Neural crest cell (in vitro differentiated cells): ENCODE measurements at places on chromosomes 5 and 9. TPM values are rescaled to one million over a fixed set of nuclear protein-coding genes. Genes with fewer than 3 reads are reported as not detected.

DNA sequence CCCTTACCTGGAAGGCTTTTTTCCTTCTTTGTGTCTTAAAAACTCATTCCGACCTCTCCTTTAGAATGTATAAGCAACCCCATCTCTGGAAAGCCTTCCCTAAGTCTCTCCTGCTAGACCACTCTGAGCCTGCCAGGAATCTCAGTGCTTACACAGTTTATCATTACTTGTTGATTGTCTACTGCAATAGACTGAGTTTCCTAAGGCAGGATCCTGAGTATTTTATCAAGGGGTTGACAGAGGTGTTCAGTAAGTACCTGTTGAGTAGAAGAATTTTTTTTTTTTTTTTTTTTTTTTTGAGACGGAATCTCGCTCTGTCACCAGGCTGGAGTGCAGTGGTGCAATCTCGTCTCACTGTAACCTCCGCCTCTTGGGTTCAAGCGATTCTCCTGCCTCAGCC lies 2.6 kb upstream of the TJP2 start:
- no peaks in the 10 kb centered on the region for H3K36me3 ChIP-seq
- H3K27me3 ChIP-seq: peaks cover 49% of the 10 kb centered on the region
- no peak for DNase-seq
- peaks cover 20% of the 10 kb centered on the region for H3K4me1 ChIP-seq

GRCh38 chr9:124255222-124255621 lies 2.5 kb upstream of the NEK6 start:
- H3K4me1 ChIP-seq: peaks cover 51% of the 10 kb centered on the region
- H3K4me3 ChIP-seq: no peak overlapping the region
- DNase-seq: no peak
- H3K27me3 ChIP-seq: no peaks in the 10 kb centered on the region

DNA sequence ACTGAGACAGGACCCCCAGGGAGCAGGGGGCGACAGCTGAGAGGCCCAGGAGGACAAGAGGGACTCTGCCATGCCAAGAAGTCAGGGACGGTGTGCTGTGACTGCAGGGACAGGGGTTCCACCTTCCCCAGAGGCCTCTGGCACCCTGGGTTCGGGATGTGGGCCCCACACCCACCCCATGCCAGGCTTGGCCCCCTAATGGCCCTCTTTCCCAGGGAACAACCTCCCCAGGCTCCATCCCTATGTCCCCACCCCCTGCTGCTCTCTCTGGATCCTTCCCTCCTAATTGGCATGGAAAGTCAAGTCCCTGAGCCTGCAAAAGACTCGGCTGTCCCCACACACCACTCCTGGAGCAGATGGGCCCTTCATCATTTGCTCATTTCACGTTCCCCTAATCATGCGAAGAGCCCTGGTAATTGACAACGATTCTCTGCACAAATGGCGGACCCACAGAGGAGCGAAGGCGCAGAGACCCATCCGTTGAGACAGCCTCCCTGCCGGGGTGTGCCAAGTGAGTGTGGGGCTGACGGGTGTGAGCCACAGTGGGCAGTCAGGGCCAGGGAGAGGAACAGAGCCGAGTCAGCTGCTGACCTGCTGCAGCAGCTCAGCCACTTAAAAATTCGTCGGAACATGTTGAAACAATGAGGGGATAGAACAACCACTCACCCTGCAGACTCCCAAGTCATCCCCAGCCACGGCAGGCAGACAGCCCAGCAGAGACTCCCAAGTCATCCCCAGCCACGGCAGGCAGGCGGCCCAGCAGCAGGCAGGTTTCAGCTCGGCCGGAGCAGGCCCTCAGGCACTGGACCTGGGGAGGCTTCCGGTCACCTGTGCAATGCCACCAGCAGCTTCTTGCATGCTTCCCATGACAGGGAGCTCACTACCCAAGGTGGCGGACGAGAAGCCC lies 109.0 kb downstream of the VAV2 start:
- no peaks in the 10 kb centered on the region for H3K36me3 ChIP-seq
- no peaks in the 10 kb centered on the region for H3K27me3 ChIP-seq
- no peak overlapping the region for H3K4me3 ChIP-seq
- peaks cover 56% of the 10 kb centered on the region for H3K4me1 ChIP-seq
- DNase-seq: no peak

DNA sequence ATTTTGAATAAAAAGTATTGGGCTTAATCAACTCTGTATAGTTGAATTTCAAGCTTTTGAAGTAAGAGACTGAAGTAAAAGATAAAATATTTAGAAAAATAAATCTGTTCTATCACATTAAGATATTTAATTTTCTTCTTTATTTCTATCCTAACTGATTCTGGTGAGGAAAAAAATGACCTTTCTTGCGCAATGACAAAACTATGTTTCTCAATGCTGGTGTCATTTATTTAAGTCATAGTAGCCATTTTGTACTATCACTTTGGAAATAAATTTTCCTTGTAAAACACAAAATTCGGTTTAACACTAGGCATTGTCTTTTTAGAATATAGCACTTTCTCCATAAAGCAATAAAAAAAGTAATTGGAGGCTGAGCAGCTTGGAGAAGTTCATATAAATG lies 728.0 kb downstream of the CDH9 start:
- H3K4me1 ChIP-seq: no peaks in the 10 kb centered on the region
- H3K27ac ChIP-seq: no peak overlapping the region
- H3K36me3 ChIP-seq: no peaks in the 10 kb centered on the region

SVEP1 gene
- 1.3 and 1.5 TPM in 2 replicates for total RNA-seq

- no peaks in the 10 kb centered on the region for H3K27me3 ChIP-seq
- no peak for DNase-seq
- no peak overlapping the region for H3K4me3 ChIP-seq
- H3K4me1 ChIP-seq: no peaks in the 10 kb centered on the region
Measured at GRCh38 chr5:33713136-33713765, 178.5 kb downstream of the ADAMTS12 start.
